IMR-90 (cell line): ENCODE measurements at places on chromosomes 5 and 9. TPM values are rescaled to one million over a fixed set of nuclear protein-coding genes. Genes with fewer than 3 reads are reported as not detected.

Gene GAS1
- 2.2 and 2.6 TPM in 2 replicates for polyA plus RNA-seq

GRCh38 chr9:13621872-13622564, 342.5 kb upstream of the MPDZ start:
- DNase-seq: no peak

GRCh38 chr5:55276771-55277170, 30.7 kb downstream of the DHX29 start:
- DNase-seq: peak; percentile 72

DNA sequence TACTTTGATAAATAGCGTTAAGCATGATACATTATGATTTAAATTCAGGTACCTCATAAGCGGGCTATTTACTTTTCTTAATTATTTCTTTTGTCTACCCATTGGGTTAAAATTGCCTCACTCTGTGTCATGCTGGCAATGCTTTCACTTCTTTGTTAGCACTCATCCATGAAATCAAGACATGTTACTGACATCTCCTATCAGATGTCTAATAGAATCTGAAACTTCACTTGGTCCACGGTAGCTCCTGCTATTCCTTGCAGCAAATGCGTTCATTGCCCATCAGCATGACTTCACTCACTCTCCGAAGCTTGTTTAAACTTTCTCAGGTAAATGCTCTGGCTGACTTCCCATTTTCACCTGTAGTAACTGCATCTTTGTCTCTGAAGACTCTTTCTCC, 193.5 kb upstream of the EDIL3 start:
- no peak for DNase-seq

GRCh38 chr5:127947941-127948340, 135.6 kb upstream of the SLC12A2 start:
- DNase-seq: no peak

Gene SNCAIP
- polyA plus RNA-seq: 14.2 and 15.3 TPM in 2 replicates

- DNase-seq: peak; percentile 12
These were observed 739.5 kb upstream of the GRAMD2B start for GRCh38 chr5:125683669-125684068.

Gene PTPN3
- polyA plus RNA-seq: 0.79 and 0.89 TPM in 2 replicates

GRCh38 chr5:172502969-172503368, 48.6 kb upstream of the SH3PXD2B start:
- no peak for DNase-seq

DNA sequence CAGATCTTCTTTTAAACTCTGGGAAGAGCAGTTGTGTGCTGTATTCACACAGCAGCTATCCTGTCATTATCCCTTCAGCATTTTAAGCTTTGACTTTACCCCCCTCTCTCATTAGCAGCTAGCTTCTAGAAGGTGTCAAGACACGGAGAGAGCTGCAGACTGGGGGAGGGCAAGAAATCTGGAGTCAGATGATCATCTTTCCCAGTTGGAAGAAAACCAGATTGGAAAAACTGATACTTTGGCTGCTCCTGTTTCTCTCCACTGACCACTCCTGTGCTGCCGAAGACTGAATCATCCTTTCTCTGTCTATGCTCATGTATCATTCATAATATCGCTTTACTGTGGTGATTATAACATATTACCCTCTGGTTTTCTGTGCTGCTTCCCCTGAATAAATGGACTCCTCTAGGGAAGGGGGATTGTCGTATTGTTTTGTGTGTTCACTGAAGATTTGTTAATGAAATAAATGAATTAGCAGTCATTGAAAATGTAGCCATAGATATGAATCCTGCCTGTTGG, 75.1 kb downstream of the SH3GL2 start:
- DNase-seq: no peak

DNA sequence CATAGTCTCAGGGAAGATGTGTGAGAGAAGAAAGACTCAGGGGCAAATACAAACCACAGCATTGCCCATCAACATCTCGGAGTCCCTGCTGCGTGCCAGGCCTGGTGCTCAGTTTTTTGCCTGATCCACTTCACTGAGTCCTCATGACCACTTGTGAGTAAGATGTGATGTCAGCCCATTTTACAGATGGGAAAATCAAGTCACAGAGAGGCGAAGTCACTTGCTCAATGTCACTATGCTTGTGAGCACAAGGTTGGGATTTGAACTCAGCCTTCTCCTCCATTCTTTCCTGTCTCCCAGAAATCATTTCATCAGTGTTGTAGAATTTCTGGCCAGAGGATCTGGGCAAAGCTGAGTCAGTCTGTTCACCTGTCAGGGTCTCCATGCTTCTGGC, 34.6 kb upstream of the PSD2 start:
- DNase-seq: no peak

Gene LCN2
- not detected in 2 replicates for polyA plus RNA-seq

- no peak for DNase-seq
These were observed 20.3 kb upstream of the TERT start for GRCh38 chr5:1315018-1315708.

GRCh38 chr5:169347786-169348185, 46.8 kb upstream of the SLIT3 start:
- no peak for DNase-seq

DNA sequence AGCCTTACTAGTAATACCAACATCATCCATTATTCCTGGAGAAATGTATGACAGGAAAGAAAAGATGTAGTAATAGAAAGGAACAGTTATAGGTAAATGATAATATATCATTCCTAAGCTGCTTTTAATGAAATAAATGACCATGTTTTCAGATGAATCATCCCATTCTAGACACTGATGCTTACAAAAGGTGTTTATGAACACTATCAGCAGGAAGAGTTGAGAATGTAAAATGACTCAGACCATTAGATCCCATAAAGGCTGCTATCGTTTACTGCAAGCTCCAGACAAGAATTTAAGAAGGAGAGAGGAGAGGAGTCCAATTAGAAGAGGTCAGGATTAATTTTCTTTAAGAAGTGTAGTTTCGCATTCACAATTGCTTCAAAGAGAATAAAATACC, 1033.5 kb downstream of the EFNA5 start:
- no peak for DNase-seq

GRCh38 chr5:155935723-155936122, 391.2 kb upstream of the SGCD start:
- DNase-seq: no peak

- DNase-seq: peak; percentile 57
These were observed 62.8 kb downstream of the IPPK start for GRCh38 chr9:92607088-92607487.

Gene C1QTNF2
- polyA plus RNA-seq: 1.2 and 1.4 TPM in 2 replicates

- DNase-seq: peak; percentile 91
These were observed 152.8 kb upstream of the TAS2R1 start for GRCh38 chr5:9782826-9783560.

- DNase-seq: peak; percentile 44
These were observed 683.8 kb downstream of the LRRC70 start for GRCh38 chr5:63262185-63262981.

GRCh38 chr5:38670878-38671277, 114.4 kb upstream of the LIFR start:
- no peak for DNase-seq

Gene PCDHGA3
- 1.6 and 1.8 TPM in 2 replicates for polyA plus RNA-seq

Gene PCDHB6
- 0.07 and 0.11 TPM in 2 replicates for polyA plus RNA-seq

Gene MSMP
- not detected in 2 replicates for polyA plus RNA-seq
